ENCODE measurements at places on chromosomes 11 and 22.

DNA sequence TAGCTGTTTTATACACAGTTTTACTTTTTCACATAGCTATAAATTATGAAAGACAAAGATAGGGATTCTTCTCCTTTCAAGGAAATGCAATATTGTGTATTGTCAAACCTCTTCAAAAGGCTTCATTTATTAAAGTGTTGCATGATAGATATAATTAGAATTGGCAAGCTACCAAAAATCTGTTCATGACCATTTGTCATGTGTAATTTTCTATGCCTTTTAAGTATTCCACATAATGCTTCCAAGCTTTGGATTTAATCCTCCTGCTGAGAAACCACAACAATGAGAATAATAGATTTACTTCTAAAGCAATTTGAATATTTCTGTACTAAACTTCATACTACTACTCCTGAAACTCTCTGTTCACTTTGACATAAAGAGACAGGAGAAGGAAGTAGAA lies 403.2 kb upstream of the CCDC179 start:
- DNase-seq, result no peak

DNA sequence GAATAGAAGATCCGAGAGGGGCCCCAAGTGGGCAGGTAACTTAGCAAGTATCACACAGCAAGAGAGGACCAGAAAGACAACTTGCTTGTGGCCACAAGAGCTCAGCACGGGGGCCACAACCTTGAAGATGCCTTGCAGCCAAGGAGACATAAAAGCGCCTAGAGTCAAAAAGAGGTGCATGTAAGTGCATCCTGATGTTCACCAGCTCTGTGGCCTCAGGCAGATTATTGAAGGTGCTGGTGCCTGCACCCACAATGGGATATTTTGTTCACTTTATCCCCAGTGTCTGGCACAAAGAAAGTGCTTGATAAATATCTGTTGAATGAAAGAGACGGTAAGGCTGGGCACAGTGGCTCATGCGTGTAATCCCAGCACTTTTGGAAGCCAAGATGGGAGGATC lies 106.0 kb upstream of the ASPHD2 start:
- DNase-seq, result no peak

GRCh38 chr11:47616726-47617416 lies 22.7 kb upstream of the C1QTNF4 start:
- no peak for DNase-seq

DNA sequence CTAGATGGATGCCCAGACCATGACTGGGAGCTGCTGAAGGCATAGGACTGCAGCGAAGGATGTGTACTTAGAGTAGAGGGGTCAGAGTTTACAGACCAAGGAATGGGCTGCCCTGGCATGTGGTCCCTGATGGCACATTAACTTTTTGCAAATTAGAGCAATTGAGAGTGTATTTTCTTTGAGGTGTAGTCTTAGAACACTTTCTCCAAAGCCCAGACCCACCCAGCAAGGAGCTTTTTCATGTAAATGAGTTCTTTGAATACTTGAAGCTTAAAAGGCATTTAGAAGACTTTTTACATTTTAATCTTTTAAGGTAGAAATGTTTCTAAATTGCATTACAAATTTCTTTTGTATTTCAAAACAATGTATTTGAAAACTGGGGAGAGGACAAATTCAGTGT lies 8.9 kb downstream of the OR4X1 start:
- no peak for DNase-seq

GRCh38 chr11:10503221-10503620 lies 37.8 kb downstream of the RNF141 start:
- DNase-seq, result no peak

DNA sequence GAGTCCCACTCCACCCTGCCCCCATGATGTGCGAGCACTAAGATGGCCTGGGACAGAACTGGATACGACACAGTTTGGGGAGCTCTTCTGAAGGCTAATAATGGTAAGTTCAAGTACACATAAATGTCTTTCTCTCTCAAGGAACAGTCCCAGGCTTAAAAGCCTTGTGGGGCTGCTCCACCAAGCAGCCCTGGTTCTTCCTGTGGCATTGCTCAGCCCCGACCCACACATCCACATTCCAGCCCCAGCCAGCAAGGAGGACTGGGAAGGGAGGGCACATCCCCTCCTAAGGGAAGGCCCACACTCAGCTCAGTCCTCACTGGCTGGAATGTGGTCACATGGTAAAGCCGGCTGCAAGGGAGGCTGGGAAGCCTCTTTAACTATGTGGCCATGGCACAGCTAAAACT lies 13.3 kb upstream of the MB start:
- no peak for DNase-seq

GRCh38 chr22:31789803-31790202 lies 36.0 kb downstream of the DEPDC5 start:
- DNase-seq, result no peak

- no peak for DNase-seq
Measured at GRCh38 chr11:130437848-130438247, 9.4 kb upstream of the ADAMTS8 start.

DNA sequence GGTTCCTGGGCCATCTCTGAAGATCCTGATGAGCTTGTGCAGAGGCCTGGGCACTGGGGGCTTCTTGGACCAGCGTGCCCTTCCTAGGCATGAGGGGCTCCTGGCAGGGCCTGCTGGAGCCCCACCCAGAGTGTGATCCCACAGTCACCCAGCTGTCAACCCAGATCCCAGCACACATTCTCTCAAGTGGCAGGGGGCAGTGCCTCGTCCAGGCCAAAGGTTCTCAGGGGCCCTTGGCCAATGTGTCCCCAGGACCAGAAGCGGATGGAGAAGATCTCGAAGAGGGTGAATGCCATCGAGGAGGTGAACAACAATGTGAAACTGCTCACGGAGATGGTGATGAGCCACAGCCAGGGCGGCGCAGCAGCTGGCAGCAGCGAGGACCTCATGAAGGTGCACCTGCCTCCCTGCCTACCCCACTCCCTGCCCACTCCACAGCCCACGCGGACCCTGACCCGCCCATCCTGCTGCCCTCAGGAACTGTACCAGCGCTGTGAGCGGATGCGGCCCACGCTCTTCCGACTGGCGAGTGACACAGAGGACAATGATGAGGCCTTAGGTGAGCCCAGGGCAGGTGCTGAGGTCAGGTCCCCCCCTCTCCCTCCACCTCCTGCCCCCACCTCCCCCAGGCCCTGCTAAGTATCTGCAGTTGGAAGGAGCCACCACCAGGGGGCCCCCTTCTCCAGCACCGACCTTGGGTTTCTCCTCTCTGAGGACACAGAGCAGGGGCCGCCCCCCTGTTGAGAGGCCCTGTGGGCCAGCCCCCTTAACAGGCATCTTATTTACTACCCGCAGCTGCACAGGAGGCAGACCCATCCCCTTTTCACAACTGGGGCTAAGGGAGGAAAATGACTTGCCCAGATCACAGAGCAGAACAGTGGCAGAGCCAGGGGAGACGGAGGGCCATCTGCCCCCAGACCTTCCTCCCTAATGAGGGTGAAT lies 14.7 kb downstream of the GGA1 start:
- no peak for DNase-seq

- no peak for DNase-seq
Measured at GRCh38 chr11:47147250-47147649, 29.4 kb downstream of the ARFGAP2 start.

DNA sequence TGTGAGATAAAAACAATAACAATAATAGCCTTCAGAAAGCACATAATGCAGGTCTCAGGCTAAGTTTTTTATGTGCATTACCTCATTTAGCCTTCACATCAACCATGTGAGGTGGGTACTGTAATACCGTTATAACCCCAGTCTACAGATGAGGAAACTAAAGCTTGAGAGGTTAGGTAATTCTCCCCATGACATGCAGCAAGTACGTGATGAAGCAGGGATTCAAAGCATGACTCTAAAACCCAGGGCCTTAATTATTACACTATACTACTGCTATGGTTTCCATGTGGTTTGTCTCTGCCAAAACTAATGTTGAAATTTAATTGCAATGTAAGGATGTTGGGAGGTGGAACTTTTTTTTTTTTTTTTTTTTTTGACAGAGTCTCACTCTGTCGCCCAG lies 37.7 kb upstream of the FDX1 start:
- DNase-seq, result no peak

- DNase-seq, result no peak
Measured at GRCh38 chr11:126992065-126992803, 8.3 kb downstream of the KIRREL3 start.
